ENCODE measurements at places on chromosomes 13 and 19.

- DNase-seq = no peak
These were observed 82.8 kb downstream of the ITGBL1 start for GRCh38 chr13:101535192-101535746.

GRCh38 chr19:43441716-43442115 lies 23.7 kb downstream of the LYPD3 start:
- DNase-seq = no peak

DNA sequence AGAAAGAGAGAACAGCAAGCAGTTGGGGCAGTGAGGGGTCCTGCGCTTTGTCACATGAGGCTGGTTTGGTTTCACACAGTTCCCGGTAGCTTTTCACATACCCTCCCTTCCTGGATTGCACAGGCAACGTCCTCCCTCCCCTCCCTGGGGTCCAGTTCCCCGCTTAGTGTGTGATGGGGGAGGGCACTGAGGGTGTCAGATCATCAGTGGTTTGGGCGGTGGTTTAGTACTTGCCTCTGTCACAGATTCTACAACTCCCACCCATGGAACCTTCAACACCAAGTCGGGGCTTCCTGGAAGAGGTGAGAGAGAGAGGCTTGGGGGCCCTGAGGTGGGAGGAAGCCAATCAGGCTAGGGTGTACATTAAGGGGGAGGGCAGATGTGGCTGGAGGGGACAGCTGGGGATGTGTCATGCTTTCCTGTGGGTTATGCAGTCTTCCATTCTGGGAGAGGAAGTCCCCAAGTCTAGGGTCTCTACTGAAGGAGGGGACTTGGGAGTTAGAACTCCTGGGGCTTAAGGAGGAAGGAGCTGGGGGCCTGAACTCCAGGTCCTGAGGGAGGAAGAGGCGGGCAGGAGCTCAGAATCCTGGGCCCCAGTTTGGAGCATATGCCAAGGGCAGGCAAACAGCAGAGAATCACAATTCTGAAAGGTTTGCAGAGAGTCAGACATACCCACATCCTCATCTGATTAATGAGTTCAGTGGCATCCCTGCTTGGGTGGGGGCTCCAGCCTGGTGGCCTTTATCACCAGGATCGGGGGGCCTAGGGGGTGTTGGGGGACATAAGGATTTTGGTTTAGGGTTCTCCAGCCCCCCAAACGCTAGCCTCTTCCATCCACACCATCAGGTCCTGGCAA lies at the start of gene NKG7:
NKG7 (minus strand) TSS at position 6 of the 856 bp plus-strand sequence. CDS start 119 bp downstream, outside the sequence.
- no peak for DNase-seq

- DNase-seq = no peak
These were observed 690 bp upstream of the B3GNT8 start for GRCh38 chr19:41427647-41428480.

DNA sequence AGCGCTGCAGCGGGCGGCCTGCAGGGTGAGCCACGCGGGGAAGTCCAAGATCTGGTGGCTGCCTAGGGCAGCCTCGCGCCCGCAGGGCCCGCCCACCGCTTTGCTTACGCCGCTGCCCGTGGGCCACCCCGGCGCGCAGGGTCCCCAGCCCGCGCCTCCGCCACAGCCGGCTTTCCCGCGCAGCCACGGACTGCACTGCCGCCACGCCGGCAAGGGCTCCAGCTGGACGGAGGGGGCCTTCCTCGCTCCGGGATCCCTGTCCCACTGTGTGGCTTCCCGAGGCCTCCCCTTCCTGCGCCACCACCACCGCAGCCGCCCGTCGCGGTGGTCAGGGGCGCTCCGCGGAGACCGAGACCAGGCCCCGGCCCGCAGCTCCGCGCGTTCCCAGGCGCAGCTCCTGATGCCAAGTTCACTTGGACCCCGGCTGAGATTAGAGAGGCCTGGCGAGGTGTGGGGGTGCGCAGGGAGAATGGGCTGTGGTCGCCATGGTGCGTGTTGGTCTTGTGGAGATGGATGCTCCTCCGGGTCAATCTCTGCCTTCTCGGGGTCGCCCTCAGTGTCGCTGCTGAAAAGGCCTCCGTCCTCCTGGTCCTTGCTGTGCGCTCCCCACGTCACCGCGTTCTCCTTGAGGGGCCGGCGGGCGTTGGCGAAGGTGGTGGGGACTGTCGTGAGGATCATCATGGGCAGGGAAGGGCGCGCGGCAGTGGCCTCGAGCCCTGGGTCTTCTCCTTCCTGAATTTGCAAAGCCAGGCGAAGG lies 17.9 kb upstream of the RNF17 start:
- no peak for DNase-seq

- no peak for DNase-seq
These were observed 359.4 kb downstream of the ZNF536 start for GRCh38 chr19:30731591-30731990.

DNA sequence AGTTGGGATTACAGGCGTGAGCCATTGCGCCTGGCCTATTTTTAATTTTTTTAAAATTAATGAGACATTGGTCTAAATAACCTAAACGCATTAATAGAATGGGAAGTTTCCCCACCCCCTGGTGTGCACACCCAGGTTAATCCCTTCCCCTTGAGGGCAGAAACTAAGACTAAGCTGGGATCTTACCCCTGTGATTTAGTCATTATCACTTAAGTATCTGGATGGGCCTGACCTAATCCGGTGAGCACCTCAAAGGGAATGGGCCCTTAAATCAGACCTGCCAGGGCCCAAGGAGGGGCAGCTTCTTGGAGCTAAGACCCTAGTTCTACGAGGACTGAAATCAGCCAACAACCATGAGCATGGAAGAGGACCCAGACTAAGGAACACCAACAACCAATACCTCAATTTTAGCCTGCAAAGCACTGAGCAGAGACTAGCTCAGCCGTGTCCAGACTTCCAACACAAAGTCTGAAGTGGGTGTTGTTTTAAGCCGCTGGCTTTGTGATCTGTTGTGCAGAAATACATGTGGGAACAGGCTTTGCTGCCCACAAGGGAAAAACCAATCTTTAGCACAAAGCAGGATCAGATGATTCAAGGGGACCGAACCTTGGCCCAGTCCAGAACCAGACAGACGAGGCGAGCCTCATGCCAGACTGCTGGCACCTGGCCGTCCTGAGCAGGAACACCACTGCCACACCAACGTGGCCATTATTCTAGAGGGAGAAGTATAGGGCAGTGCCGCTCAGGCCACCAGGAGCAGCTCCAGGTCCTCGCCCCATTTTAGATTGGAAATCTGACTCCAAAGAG lies 7.1 kb downstream of the UBE2S start:
- no peak for DNase-seq

GRCh38 chr13:108322206-108322824 lies 52.8 kb downstream of the TNFSF13B start:
- DNase-seq = peak; percentile 33

- peak; percentile 3 for DNase-seq
These were observed 46.5 kb downstream of the UTP14C start for GRCh38 chr13:52070929-52071523.

DNA sequence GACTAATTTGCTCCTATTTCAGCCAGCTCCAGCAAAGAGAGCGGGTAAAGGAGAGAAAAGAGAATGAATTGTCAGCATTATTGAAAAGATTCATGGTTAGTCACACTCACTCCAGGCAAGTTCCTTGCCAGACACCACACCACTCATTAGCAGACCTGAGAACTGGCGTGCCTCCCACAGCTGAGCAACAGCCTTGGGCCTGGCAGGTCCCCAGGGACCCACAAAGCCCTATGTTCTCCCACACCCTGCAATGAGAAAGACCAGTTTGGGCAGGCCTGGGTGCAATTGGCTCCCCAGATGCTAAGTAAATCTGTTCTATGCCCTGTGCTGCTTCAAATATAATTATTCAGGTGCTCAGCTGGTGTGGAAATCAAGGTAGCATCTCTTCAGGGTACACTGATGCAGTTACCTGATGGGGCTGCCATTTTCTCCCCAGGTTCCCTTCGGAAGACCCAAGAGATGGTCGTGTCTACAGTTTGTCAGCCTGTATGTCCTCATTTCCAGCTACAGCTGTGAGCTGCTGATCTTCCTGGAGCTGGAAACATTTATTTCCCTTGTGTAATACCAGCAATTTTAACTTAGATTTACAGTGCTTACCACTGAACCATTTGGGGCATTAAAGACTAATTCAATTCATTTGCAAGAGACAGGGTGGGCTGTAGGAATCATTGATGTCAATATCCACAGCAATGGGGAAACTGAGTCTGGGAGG lies 405.0 kb downstream of the COG6 start:
- peak; percentile 76 for DNase-seq

GRCh38 chr19:21463449-21464105 lies 41.8 kb upstream of the ZNF429 start:
- DNase-seq = no peak

- DNase-seq = no peak
These were observed 76.6 kb downstream of the STOML3 start for GRCh38 chr13:38914070-38914469.

DNA sequence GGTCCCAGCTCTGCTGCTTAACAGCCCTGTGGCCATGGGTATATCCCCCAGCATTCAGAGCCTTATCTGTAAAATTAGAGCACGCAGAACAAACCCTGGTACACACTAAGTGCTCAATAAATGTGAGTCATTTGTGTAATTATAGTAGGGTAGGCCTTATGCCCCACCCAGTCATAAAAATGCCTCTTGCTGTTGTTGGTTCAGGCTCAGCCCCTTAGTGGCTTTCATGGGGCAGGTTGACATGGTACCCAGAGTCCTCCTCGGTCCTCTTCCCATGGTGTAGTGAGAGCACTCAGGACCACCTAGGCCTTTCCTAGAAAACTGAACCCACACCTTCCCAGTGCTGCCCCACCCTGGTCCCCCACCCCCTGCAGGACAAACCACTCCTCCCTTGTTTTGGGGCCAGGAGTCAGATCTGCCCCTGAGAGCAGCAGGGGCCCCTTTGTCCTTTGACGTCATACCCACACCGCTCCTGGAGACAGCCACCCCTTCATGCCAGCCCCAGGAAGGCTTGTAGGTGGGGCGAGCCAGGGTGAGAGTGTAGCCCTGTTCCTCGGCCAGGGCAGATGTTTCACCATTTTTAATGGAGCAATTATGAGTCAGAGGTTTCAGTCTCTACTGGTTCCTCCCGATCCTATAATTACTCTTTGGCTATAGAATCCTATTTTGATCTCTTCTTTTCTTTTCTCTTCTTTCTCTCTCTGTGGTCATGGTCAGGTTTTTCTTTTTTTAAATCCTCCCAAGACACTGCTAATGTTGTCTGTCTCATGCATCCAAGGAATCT lies 36.8 kb downstream of the ACTN4 start:
- peak; percentile 85 for DNase-seq

- DNase-seq = no peak
These were observed 2.2 kb upstream of the PLEKHG2 start for GRCh38 chr19:39410017-39410830.

- no peak for DNase-seq
These were observed 192.6 kb upstream of the UBL3 start for GRCh38 chr13:30042891-30043630.

DNA sequence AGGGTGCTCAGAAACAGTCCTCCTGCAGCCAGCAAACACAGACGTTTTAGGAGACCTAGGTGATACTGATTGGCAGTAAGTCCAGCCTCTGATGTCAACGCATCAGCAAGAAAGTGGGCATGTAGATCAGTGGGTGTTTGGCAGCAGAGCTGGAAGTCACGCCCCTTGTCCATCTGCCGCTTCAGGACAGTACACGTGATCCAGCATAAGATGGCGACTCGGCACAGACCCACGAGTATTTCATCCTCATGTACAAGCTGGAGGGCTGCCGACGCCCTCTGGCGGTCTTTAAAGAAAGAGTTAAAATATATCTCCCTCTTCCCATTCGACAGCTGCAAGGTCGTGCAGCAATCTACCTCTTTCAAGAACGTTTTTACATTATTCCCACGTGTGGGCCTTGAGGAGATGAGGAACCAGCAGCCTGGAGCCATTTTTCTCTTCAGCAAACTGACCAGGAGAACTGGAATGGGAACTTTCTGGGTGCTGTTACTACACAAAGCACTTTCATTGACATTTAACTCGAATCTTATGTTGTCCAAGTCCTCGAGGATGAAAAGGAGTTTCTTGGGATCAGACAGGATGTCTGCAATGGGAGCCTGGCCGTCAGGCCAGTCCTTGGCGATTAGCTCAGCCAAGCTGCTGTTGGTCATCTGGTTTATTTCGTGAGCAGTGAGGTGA lies 22.3 kb downstream of the NLRP11 start:
- peak; percentile 21 for DNase-seq

DNA sequence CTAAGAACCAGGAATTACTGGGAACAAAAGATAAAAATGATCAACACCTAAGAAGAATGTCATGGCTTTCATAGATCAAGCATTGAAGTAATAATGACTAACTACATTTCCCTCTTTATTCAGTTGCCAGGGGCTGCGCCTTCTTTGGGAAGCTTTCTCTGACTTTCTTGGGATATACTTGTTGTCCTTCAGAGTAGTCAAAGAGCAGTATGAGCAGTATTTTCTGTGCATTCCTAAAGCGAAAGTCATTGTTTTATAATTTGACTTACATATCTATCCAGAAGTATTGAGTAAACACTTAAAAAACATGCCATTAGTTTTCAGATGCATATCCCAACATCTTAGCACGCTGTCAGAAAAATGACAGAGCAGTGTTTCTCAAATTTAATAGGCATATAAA lies 2412.4 kb downstream of the PCDH9 start:
- no peak for DNase-seq

DNA sequence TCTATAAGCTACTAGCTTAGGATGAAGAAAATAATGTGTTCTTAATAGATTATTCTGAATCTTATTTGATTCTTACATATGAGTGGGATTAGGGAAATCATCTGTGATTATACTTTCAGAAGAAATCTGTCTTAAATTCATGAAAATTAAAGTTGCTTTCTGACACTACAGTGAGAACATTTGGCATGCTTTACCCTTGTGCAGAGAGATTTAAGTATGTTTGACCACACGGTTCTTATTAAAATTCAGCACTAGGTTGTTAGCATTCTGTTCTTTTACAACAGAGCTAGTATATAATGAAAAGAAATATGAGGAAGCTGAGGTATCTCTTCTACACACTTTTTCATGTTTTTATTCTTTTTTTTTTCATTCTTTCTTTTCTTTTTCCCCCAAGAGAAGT lies 2723.9 kb downstream of the PCDH9 start:
- DNase-seq = peak; percentile 17

DNA sequence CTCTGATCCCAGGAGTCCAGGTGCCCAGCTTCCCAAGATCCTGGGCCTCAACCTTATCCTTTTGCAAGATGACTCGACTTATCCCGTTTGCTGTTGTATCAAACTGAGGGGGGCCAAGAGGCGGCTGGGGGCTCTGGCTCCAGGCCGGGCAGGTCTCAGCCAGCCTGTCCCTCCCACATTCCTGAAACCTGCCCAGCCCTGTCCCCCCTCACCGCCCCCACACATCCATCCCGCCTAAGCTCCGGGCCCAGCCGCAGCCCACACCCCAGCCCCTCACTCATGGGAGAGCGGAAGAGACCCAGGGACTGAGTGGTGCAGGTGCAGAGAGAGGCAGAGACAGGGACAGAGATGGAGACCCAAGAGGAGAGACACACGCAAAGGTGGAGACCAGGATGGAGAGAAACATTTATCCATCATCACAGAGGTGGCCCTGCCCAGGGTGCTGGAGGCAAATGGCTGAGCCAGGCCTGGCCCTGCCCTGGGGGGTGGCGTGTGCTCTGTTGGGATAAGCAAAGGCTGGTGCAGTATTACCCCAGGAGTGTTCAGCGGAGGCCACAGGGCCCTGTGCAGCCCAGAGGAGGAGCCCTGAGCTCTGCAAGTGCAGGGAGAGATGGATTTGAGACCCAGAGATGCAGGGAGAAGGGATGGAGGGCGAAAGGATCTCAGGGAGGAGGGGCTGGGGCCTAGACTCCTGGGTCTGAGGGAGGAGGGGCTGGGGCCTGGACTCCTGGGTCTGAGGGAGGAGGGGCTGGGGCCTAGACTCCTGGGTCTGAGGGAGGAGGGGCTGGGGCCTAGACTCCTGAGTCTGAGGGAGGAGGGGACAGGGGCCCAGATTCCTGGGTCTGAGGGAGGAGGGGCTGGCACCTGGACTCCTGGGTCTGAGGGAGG lies 1.6 kb downstream of the BCAM start:
- DNase-seq = no peak

GRCh38 chr19:1396768-1397679 lies 4.3 kb downstream of the GAMT start:
- DNase-seq = no peak
